Heart left ventricle (tissue), 16 donors: ENCODE measurements at places on chromosomes 7 and 10. TPM values are rescaled to one million over a fixed set of nuclear protein-coding genes. Genes with fewer than 3 reads are reported as not detected.
A peak's percentile ranks its signal among the peaks of the same experiment; 100 is the strongest.

GRCh38 chr7:130272381-130273080 lies 5.9 kb downstream of the CPA2 start:
- peak; percentile 63 for DNase-seq
- H3K36me3 ChIP-seq, result no peaks in the 10 kb centered on the region
- peak overlapping the region; percentile 29 for H3K27ac ChIP-seq
- no peaks in the 10 kb centered on the region for H3K27me3 ChIP-seq
- peak overlapping the region; percentile 29 for H3K4me3 ChIP-seq

DNA sequence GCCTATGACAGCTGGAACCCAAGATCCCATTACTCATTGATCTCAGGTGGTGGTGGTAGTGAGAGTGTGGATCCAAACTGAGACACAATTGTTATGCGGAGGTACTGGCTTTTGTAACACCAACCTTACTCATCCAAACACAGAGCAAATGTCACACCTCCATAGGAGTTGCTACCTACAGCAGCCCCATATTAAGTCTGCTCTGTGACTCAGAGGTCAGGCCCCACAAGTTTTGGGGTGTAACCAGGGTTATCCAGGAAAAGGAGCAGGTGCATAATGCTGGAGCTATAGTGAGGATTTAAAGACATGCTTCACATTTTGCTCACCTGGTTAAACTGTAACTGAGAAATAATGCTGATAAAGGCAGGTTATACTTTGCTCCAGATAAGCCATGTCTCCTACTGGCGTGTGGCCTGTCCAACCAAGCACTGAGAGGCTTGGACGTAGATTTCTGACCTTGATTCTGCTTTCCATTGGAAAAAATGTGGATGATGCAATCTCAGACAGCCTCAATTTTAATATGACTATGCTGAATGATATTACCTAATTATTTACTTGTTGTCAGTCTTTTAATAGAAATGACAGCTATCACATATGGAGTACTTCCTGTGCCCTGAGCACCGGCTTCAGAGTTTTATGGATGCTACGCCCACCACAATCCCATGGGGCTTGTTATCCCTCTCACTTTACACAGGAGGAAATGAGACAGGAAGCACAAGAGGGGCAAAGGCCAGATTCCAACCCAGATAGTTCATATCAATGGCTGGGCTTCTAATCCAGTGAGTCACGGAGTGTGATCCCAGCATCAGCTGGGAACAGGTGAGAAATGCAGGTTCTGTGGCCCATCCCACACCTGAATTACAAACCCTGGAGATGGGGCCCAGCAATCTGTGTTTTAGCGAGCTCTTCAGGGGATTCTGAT lies 181.3 kb downstream of the CHN2 start:
- no peaks in the 10 kb centered on the region for H3K27me3 ChIP-seq
- no peak overlapping the region for H3K4me3 ChIP-seq
- H3K27ac ChIP-seq, result no peak overlapping the region
- H3K4me1 ChIP-seq, result no peaks in the 10 kb centered on the region

The CPVL gene
- 172 TPM for total RNA-seq

The ZPBP gene
- total RNA-seq, result not detected

The MPP7 gene
- total RNA-seq, result 15.7 TPM

DNA sequence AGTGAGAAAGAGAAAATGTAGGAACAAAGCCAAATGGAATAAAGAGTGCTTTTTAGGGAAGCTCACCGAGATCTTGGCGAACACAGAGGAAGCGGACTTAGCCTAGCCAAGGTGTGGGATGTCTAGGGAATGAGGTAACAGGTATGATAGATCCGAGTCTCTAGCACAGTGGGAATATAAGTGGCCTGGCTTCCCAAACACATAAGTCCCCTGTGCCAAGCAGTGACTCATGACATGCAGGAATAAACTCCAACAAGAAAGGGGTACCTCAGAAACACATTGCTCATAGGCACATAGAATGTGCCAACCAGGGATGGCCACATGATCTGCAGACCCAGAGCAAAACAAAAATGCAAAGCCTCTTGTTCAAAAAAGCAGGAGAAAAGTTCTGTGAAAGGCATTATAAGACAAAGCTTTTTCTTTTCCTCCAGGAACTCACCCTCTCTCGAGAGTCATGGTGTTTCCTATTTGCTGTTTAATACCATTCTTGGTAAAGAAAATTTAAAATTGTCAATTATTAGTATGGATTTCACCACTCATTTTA lies 542.5 kb downstream of the GATA3 start:
- DNase-seq, result no peak
- no peaks in the 10 kb centered on the region for H3K4me1 ChIP-seq
- H3K36me3 ChIP-seq, result no peaks in the 10 kb centered on the region
- no peaks in the 10 kb centered on the region for H3K27me3 ChIP-seq

DNA sequence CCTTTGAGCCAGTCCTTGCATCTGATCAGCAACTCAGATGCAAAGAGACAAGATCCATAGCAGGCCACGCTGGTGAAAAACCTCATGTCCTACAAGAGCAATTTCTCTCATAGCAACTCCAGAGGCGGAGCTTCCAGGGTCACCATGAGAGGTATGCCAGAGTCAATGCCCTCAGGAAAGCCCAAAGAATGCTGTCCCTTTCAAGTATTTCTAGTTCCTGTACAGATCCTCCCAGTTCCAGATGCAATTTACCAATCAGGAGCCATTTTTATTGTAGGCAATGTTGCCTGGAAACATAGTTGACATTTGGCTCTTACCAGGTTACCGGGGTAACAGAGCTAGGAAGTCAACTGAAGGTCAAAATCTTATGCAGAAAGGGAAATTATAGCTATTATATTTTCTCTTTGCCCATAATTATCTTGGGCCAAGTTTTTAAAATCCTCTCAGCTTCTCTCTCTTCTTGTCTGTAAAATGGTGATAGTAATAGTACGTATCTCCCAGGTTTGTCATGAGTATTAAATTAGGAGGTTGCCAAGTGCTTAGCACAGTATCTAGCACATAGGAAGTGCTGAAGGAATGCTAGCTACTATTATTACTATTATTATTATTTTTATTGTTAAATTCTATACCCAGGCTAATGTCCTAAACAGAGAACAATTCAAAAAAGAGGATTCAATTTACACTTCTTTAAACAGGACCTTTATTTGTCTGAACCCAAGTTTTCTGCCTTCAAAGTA lies 46.3 kb upstream of the TM9SF3 start:
- H3K36me3 ChIP-seq, result no peaks in the 10 kb centered on the region
- no peak overlapping the region for H3K4me3 ChIP-seq
- no peak overlapping the region for H3K27ac ChIP-seq
- H3K27me3 ChIP-seq, result no peaks in the 10 kb centered on the region
- no peaks in the 10 kb centered on the region for H3K4me1 ChIP-seq

The CYP2C19 gene
- total RNA-seq, result not detected

The SPDYE5 gene
- total RNA-seq, result not detected

GRCh38 chr10:119784340-119785067 lies 58.7 kb downstream of the INPP5F start:
- no peak for DNase-seq
- no peaks in the 10 kb centered on the region for H3K27me3 ChIP-seq
- no peaks in the 10 kb centered on the region for H3K36me3 ChIP-seq
- peak overlapping the region; percentile 23 for H3K27ac ChIP-seq

DNA sequence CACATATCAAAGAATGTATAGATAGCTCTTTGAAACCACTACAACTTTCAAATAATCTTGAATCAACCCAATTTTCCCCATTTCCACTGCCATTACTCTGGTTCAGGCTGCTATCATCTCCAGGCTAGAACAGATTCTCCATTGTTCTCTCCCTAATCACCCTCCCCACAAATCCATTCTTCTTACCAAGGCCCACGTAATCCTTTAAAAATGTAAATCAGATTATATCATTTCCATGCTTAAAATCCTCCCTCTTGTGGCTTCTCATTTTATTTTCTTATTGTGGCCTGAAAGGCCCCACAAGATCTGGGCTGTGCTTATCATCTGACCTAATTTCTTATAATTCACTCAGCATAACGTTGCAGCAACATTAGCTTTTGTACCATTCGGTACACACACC lies 3.0 kb upstream of the PON1 start:
- no peaks in the 10 kb centered on the region for H3K27me3 ChIP-seq
- H3K27ac ChIP-seq, result no peak overlapping the region
- no peaks in the 10 kb centered on the region for H3K36me3 ChIP-seq
- no peak overlapping the region for H3K4me3 ChIP-seq
- no peak for DNase-seq

The NACAD gene
- total RNA-seq, result 3.7 TPM

GRCh38 chr10:67043041-67043440 lies 117.2 kb downstream of the LRRTM3 start:
- H3K27me3 ChIP-seq, result no peaks in the 10 kb centered on the region
- H3K36me3 ChIP-seq, result no peaks in the 10 kb centered on the region
- H3K27ac ChIP-seq, result no peak overlapping the region
- no peak for DNase-seq
- no peak overlapping the region for H3K4me3 ChIP-seq

The JCAD gene
- total RNA-seq, result 29.7 TPM

The OPN1SW gene
- total RNA-seq, result not detected

DNA sequence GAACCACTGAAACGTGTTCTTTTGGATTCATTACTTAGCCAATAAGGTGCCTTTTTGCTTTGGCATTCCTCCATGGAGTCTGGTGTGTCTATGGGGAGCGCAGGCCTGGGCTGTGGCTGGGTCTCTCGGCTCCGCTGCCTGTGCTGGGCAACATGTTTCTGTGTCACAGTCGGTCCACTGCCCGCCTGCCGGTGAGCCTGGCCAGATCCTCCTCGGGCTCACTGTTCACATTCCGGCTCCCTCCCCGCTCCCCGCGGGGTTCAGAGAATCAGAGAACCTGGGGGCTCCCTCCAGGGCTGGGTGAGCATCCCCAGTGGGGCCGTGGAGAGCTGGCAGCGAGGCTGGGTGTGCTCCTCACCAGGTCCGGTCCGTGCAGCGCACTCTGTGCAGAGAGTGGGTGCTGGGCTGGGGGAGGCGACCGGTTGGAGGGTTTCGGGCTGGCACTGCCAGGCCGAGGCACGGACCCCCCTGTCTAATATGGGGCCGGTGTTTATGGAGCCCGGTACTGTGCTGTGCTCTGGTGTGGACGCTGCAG lies 70.4 kb downstream of the INPP5A start:
- no peaks in the 10 kb centered on the region for H3K36me3 ChIP-seq
- H3K4me3 ChIP-seq, result no peak overlapping the region
- no peak for DNase-seq
- H3K4me1 ChIP-seq, result peaks cover 22% of the 10 kb centered on the region
- H3K27me3 ChIP-seq, result no peaks in the 10 kb centered on the region

- H3K36me3 ChIP-seq, result no peaks in the 10 kb centered on the region
- H3K27me3 ChIP-seq, result no peaks in the 10 kb centered on the region
- H3K27ac ChIP-seq, result no peak overlapping the region
- no peak for DNase-seq
These were observed 12.0 kb downstream of the STARD3NL start for GRCh38 chr7:38190011-38190410.
